ENCODE measurements at places on chromosomes 3 and 15.
A peak's percentile ranks its signal among the peaks of the same experiment; 100 is the strongest.

DNA sequence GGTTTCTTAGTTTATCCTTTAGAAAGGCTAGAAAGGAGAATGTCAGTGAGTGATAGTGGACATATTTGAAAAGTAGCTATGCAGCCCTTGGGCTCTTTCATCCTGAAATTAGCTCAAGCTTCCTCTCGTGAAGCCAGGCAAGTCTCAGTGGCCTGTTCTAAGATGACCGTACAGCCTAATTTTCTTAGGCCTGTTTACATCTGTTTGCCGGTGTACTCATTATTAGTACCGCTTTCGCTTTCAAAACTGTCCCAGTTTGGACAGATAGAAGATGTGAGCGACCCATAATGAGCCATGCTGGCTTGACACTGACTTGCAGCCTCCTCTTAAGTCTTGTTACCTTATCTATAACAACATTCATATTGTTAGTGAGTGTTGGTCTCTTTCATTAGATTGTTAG is 5.7 kb upstream of the ARL14 start:
- DNase-seq, result peak; percentile 47
- H3K4me1 ChIP-seq, result peaks cover 2% of the 10 kb centered on the region
- no peak overlapping the region for H3K27ac ChIP-seq
- H3K27me3 ChIP-seq, result no peaks in the 10 kb centered on the region

- peaks cover 4% of the 10 kb centered on the region for H3K36me3 ChIP-seq
- no peaks in the 10 kb centered on the region for H3K4me1 ChIP-seq
- H3K27me3 ChIP-seq, result no peaks in the 10 kb centered on the region
Observed at GRCh38 chr15:100928632-100929280, 9.6 kb downstream of the LRRK1 start.

DNA sequence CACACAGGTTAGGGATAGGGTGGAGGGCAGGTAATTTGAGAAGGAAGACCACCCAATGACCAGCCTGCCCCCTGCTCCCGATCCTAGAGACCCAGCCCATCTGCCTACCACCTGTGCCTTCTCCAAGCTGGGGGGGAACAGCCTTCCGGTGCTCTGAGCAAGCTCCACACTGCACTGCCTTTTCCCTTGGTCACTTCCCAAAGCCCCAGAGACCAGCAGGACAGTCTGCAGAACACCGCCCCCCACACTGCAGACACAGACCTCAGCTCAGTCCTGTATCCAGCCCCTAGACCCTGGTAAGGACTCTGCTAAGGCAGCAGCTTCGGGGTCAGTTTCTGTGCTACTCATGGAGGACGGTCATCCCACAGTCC is 156.9 kb downstream of the MEGF11 start:
- no peak overlapping the region for H3K4me3 ChIP-seq
- H3K4me1 ChIP-seq, result no peaks in the 10 kb centered on the region
- H3K27ac ChIP-seq, result no peak overlapping the region
- peaks cover 19% of the 10 kb centered on the region for H3K27me3 ChIP-seq
- no peaks in the 10 kb centered on the region for H3K36me3 ChIP-seq

DNA sequence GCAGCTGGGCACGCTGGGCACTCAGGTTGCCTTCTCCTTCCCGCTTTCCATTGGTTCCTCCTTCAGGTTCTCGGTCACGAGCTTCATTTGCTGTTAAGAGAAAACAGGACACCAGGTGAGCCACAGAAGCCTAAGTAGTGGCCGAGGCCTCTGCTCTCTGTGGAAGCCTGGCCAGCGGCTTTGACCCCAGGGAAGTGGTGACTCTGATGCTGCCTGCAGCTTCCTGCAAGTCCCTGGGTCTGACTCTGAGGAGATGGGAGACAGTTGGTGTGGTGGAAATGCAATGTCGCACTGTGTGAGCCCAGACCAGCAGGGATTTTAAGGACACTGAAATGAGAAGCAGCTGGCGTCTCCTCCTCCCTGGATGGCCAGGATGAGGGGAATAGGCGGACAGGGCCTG is 80.5 kb downstream of the SNRK start:
- H3K4me3 ChIP-seq, result no peak overlapping the region
- DNase-seq, result no peak
- peaks cover 3% of the 10 kb centered on the region for H3K36me3 ChIP-seq
- no peaks in the 10 kb centered on the region for H3K27me3 ChIP-seq

GRCh38 chr3:141323936-141324704 is 44.2 kb upstream of the ZBTB38 start:
- no peaks in the 10 kb centered on the region for H3K4me1 ChIP-seq
- H3K27me3 ChIP-seq, result no peaks in the 10 kb centered on the region
- no peak overlapping the region for H3K27ac ChIP-seq
- no peaks in the 10 kb centered on the region for H3K36me3 ChIP-seq
- H3K4me3 ChIP-seq, result no peak overlapping the region

GRCh38 chr15:51314391-51315337 is 23.7 kb downstream of the CYP19A1 start:
- no peaks in the 10 kb centered on the region for H3K27me3 ChIP-seq
- H3K36me3 ChIP-seq, result no peaks in the 10 kb centered on the region
- DNase-seq, result no peak
- peaks cover 4% of the 10 kb centered on the region for H3K4me1 ChIP-seq
- H3K4me3 ChIP-seq, result no peak overlapping the region

DNA sequence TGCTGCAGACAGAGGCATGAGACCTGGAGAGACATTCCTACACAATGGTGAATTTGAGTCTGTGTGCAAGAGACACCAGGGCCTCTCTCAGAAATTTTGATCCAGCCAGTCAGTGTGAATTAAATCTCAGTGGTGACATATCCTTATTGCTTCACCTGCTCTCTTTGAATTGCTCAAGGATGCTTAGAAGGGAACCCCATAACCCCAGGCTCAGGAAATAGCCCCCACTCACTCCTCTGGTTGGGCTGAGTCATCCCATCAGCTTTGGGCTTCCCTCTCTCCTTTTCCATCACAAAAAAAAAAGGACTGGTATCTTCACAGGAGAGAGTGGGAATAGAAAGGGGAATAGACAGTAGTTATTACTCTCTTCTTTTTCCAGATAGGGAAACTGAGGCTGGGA is 33.0 kb upstream of the LARS2 start:
- no peak overlapping the region for H3K27ac ChIP-seq
- peaks cover 5% of the 10 kb centered on the region for H3K27me3 ChIP-seq
- H3K4me1 ChIP-seq, result no peaks in the 10 kb centered on the region
- H3K4me3 ChIP-seq, result no peak overlapping the region

GRCh38 chr3:134376385-134376765 is 2.1 kb upstream of the AMOTL2 start:
- H3K4me3 ChIP-seq, result no peak overlapping the region
- H3K36me3 ChIP-seq, result peaks cover 4% of the 10 kb centered on the region
- H3K4me1 ChIP-seq, result peaks cover 8% of the 10 kb centered on the region
- DNase-seq, result no peak

DNA sequence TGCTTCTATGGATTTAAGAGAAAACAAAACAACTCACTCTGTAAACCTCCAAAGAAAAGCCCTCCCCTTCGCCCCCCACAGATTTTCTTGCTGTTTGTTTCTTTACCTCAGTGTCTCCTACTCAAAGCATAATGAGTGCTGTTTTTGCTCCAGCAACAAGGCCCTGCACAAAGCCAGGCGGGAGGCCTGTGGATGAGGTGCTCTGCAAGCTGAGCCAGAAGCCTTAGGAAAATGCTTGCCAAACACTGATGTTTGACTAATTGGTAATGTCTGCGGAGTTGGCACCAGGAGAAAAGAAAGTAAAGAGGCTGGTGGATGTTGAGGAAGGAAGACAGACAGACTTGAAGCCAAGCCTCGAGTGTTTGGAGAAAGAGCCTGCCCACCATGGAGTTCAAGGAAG is 99.7 kb downstream of the RARB start:
- H3K4me1 ChIP-seq, result no peaks in the 10 kb centered on the region
- no peak overlapping the region for H3K27ac ChIP-seq
- no peak overlapping the region for H3K4me3 ChIP-seq

- H3K4me1 ChIP-seq, result no peaks in the 10 kb centered on the region
- no peak for DNase-seq
- no peaks in the 10 kb centered on the region for H3K27me3 ChIP-seq
- no peak overlapping the region for H3K27ac ChIP-seq
- no peaks in the 10 kb centered on the region for H3K36me3 ChIP-seq
- H3K4me3 ChIP-seq, result no peak overlapping the region
Observed at GRCh38 chr15:79136434-79137046, 46.0 kb upstream of the RASGRF1 start.

DNA sequence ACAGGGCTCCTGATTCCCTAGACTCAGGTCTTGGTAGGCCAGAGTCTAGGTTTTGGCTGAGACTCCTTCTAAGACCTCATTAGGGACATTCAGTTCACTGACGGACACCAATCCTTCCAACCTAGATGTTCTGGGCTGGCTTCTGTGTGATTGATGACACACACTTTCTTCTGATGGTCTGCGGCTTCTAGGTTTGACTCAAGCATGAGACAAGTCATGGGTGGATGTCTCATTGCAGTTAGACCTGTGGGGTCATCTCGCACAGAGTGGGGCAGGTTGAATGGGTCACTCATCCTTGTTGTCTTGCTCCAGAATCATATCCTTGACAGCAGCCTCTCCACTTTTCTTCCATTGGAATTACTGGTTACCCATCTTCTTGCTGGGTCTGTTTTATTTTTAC is 35.8 kb downstream of the ARNT2 start:
- H3K27ac ChIP-seq, result no peak overlapping the region
- no peak for DNase-seq
- H3K36me3 ChIP-seq, result no peaks in the 10 kb centered on the region
- no peaks in the 10 kb centered on the region for H3K4me1 ChIP-seq

DNA sequence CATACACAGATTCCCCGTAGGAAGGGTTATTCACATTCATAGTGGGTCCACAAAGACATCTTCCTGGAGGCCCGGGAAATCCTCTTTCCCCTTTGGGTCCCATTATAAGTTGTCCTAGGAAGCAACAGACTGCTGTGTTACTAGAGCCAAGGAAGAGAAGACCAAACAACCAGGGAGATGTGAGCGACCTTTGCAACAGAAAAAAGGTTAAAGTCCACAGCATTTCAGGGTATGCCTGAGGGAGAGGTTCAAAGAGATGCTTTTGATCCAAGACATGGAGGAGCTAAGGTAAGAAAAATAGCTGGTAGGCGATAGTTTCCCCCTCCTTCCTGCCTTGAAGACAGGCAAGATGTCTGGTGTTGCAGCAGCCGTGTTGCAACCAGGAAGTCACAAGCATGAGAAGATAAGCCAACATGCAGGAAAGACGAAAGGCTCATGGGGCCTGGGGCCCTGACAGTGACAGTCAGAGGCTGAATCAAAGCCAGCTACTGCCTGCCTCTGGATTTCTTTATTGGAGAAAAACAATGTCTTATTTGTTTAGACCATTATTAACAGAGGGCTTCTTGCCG is 30.9 kb downstream of the EAF1 start:
- no peaks in the 10 kb centered on the region for H3K27me3 ChIP-seq
- H3K27ac ChIP-seq, result no peak overlapping the region
- H3K4me3 ChIP-seq, result no peak overlapping the region
- H3K4me1 ChIP-seq, result no peaks in the 10 kb centered on the region

GRCh38 chr3:184564685-184565385 is 3.2 kb downstream of the EPHB3 start:
- no peak overlapping the region for H3K27ac ChIP-seq
- H3K4me3 ChIP-seq, result no peak overlapping the region
- no peaks in the 10 kb centered on the region for H3K36me3 ChIP-seq
- DNase-seq, result no peak

DNA sequence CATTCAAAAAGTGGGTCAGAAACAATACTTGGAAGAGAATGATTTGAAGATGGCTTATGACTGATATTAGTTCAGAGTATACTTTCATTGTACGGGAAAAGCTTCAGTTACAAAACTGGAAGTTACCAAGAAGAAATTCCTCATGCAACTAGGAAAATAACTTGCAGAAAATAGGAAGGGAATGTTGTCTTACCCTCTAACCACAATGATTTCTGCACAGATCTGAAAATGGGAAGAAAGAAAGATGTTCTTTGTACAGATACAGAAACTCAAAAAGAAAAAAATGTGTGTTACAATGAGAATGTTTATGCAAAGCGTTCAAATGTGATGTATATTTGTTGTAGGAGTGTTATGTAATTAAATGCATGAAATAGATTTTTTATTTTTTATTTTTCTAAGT is 3.7 kb downstream of the ZNF280D start:
- H3K4me1 ChIP-seq, result peaks cover 4% of the 10 kb centered on the region
- no peaks in the 10 kb centered on the region for H3K27me3 ChIP-seq
- H3K27ac ChIP-seq, result no peak overlapping the region
- no peak for DNase-seq
- H3K36me3 ChIP-seq, result no peaks in the 10 kb centered on the region

GRCh38 chr3:154161806-154162205 is 40.6 kb downstream of the ARHGEF26 start:
- H3K36me3 ChIP-seq, result no peaks in the 10 kb centered on the region
- no peaks in the 10 kb centered on the region for H3K27me3 ChIP-seq
- peak; percentile 66 for DNase-seq

DNA sequence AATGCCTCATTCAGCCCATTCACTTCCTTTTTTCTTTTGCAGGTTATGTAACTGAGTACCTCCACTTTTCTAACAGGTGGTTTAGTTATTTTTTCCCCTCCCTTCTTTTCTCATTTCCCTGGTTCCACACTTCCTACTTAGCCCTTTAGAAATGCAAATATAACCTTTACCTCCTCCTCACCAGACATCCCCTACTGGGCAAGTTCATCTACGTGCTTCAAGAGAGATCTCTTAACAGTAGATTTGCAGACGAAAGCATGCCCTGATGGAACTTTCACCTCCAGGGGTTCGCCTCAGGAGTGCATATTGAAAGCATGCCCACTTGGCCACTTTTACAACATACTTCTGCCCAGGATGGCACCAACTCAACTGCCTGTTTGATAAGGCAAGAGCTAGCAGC is 314.1 kb upstream of the LRRC3B start:
- no peaks in the 10 kb centered on the region for H3K36me3 ChIP-seq
- H3K4me3 ChIP-seq, result no peak overlapping the region
- H3K4me1 ChIP-seq, result no peaks in the 10 kb centered on the region
- H3K27ac ChIP-seq, result no peak overlapping the region
- H3K27me3 ChIP-seq, result no peaks in the 10 kb centered on the region
